MV-4-11 (cell line): ENCODE measurements at places on chromosomes 6 and 20.

GRCh38 chr6:127516662-127517273 is 2.4 kb downstream of the MTCL3 start:
- peak; percentile 43 for DNase-seq

DNA sequence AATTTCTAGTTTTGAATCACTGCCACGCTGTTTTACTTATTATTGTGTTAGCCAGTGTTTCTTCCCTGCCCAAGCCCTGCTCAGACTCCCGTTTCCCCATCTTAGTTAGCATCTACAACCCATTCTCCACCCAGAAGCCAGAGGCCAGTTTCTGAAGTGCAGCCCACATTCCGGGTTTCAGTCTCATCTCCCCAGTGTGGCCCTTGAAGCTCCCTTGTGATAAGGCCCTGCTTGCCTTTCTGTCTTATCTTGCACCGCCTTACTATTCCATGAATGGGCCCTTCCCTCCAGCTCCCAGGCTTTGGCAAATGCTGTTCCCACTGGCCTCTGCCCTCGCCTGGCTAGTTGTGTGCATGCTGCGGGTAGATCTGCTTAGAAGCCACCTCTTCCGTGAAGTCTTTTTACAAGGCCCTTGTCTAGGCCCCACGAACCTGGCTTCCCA is 41.1 kb downstream of the TOX2 start:
- DNase-seq, result no peak

DNA sequence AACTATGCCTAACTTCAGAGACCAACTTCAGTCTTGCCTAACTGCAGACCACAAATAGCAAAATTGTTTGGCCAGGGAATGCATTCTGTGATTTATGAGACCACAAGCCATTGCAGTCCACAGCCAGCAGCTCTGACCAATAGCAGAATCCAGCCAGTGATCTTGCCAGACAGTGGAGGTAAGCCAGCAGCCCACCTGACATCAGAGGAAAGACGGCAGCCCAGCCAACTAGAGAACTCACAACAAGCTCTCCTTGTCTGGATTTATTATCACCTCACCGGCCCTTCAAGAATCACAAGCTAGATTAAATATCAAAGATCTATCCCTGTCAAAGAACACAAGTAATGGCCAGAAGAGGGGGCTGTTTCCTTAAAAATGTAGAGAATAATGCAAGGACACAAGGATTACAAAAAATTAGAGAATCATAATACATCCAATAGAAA is 66.5 kb upstream of the SLC35F1 start:
- DNase-seq, result peak; percentile 39

DNA sequence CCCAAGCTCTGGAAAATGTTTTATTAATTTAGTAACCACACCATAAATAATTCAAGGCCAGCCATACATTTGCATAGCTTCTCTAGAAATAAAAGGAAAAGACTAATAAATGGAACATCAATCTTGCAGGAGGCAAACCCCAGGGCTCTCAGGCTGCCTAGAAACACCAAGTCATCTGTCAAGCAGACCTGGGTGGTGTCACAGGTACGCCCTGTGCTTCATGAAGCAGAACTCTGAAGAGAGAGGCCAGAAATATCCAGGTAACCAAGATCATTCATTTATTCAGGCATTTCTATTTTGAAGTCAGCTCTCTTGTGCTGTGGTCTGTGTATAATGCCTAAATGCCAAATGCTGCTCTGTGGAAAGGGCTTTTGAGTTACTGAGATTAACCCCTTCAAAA is 45.3 kb upstream of the ARMH2 start:
- no peak for DNase-seq

DNA sequence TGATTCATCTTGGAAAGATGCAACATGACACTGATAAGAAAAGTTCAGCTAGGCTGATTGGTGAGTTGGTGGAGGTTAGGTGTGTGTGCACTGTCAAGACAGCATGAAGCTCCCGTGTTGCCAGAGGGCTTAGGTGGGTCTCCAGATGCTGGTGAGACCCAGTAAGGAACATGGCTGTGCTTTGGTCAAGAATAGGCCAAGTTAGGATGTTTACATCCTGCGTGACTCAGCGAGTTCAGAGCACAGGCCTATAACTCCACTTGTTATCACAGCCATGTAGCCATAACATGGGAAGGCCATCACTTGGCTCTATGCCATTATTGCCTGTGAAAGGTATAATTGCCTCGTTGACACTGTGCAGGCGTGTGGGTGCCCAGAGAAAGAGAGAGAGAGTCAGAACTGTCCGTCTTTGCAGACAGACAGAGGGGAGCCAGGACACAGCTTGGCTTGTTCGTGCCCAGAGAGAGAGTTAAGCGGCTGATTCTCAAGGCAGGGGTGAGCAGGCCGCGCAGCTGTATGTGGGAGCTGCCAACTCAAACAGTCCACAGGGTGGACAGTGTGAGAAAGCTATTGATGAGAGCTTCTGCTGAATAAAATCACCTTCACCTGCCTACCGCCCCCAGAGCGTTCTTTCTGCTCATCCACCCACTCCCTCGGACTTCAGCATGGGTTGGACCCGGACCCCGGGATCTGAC is 43.5 kb downstream of the OR2B6 start:
- DNase-seq, result no peak

- DNase-seq, result no peak
Observed at GRCh38 chr6:126926926-126927325, 191.5 kb upstream of the RSPO3 start.

GRCh38 chr20:33540427-33540826 is 50.5 kb downstream of the CBFA2T2 start:
- DNase-seq, result peak; percentile 65

- DNase-seq, result no peak
Observed at GRCh38 chr20:17624551-17625245, 54.8 kb downstream of the DSTN start.

DNA sequence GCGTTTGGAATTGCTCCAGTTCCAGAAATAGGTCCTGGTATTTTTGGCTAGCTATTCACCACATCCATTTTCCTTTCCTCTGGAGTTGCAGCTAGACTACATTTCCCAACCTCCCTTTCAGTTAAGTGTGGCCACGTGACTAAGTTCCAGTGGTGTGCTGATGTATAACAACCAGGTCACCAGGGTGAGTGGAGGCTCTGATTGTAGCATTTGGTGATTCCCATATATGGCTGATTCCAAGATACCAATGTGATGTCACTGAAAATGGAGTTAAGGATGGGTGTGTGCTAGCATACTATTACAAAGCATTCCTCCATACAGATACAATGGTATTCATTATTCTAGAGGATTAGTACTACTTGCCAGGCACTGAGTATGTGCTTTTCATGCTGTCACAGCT is 49.7 kb upstream of the STK35 start:
- no peak for DNase-seq

DNA sequence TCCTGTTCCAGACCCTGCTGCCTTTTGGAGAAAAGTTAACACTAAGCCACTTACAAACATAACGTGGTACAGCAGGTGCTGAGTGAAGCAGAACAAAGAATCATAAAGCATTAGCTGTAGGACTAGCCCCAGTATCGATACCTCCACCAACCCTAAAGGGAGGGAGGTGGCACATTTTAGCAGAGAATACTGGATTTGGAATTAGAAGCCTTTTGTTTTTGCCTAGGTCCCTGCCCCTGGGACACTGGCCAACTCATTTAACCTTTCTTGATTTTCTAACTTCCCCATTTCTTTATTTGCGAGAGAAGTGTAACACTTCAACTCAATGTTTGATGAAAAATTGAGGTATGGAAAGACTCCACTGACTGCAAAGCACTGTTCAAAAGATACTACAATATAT is 93.5 kb downstream of the B3GAT2 start:
- DNase-seq, result no peak
